ENCODE measurements at places on chromosomes 7 and 10.

GRCh38 chr10:108450280-108450679, 1285.8 kb upstream of the SORCS1 start:
- DNase-seq = no peak

GRCh38 chr10:92304061-92304460, 13.1 kb downstream of the MARCHF5 start:
- no peak for DNase-seq

DNA sequence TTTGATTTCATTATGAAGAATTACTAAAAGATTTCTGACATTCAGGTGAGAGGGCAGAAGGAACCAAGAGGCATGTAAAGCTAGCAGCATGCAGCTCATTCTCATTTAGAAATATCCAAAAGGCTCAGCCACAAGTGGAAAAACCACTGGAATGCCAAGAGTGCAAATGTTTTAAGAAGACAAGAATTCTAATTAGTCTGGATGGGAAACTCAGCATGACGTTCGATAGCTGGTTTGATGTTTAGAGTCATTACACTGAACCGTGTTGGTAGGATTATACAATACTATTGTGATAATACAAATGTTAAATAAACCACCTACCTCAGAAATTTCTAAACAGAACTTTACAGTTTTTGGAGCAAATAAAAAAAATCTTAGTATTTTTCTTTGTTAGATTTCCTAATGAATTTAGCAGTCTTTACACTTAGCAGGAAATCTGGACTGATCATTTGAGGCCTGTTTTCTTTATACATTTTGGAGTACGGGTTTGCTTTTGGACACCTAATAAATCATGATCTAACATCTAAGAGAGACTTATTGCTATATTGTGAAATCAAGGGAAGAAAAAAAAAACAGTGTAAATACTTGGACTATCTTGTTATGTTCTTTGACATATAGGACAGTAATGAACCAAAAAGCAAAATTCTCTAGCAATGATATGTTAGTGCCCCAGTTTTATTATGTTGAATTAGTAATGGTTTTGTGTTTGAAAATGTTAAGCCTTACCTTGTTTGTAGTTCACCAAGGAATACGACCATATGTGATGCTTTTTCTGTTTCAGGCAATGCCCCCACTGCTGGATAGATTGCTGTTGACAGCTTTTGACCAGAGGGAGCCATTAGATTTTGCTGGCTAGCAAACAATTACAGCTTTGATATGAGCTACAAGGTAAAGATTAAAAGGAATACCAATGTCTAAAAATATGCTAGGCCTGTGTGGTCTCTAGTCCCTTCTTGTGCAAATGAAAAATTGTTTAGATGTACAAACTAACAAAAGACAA, 354.1 kb upstream of the SEMA3A start:
- DNase-seq = no peak

DNA sequence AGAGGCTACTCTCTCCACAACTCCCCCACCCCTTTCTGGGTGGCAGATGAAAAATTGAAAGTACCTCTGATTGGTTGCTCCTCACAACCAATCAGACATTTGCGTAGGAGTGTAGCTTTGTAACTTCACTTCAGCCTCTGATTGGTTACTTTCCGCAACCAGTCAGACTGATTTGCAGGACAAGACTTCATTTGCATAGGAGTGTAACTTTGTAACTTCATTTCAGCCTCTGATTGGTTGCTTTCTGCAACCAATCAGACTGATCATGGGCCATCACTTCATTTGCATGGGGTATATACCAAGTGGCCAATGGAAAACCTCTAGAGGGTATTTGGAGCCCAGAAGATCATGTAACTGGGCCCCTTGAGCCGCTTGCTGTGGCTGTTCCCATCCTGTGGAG, 25.6 kb downstream of the CDNF start:
- DNase-seq = no peak

- no peak for DNase-seq
Measured at GRCh38 chr10:54962134-54962900, 161.3 kb upstream of the PCDH15 start.

- no peak for DNase-seq
Measured at GRCh38 chr7:116588641-116589594, 64.1 kb downstream of the CAV1 start.

All from activated T-cell treated with anti-CD3 and anti-CD28 coated beads for 48 hours (primary cell).